T-helper 9 cell (primary cell): ENCODE measurements at places on chromosomes 6 and 20.

DNA sequence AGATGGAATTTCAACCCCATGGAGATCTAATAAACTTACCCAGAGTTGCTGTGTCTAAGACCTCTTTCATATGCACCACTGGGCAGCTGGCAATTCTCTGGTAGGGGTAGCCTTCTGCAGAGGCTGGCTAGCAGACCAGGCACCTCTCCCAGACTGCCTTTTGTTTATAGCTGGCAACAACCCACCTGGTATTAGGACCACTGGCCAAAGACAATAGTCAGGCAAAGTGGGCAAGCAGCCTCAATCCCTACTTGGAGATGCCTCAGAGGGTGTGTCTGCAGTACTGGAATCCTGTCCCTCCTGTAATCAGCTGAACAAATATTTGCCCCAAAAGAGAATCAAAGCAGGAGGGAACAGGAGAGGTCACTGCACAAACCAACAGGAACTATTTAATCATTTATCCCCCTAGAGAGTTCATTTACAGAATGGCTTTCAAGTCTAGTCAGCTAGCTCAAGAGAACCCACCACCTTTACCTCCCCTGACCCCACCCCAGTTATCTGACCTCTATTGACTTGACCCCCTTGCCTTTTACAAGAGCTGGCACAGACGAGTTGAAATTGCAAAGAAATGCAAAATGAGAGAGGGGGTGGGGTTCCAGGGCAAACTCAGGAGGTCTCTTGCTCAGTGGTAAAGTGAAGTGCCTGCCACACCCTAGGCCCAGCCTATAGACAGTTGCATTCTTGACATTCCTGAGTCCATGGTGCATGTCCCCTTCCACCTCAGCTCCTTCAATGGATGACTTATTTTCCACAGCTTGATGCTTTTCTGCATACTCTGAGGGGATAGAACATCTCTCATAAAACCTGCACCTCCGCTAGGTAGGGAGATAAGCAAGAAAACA lies 2.8 kb downstream of the BCL2L1 start:
- DNase-seq, result no peak

DNA sequence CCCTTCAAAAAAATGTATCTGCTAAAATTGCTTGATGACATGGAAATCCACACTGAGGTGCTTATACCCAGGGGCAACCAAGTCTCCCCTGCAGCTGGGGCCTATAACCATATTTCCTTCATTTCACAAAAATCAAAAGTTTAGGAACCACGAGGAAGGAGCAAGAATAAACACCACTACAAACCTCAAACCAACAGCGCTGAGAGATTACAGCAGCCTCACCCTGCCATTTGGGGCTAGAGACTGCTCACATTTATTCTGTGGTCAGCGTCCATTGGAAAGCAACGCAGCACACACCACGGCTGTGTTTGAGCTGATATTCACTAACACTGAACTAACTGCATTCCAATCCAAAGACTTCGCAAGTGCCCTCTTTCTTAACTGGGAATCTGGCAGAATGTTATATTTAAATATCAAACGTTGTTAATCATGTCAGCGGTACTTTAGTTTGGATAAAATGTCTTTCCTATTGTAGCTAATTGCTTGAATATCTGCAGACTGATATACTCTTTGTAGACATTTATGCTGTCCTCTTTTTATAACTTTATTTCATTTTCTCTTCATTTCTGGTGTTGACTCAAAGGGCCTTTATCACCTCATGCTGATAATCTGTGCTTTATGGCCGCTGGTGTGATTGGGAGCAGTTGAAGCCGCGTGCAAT lies 94.6 kb downstream of the FOXA2 start:
- DNase-seq, result no peak

- no peak for DNase-seq
Observed at GRCh38 chr20:10501402-10501801, 66.3 kb downstream of the SLX4IP start.

- DNase-seq, result no peak
Observed at GRCh38 chr6:17921454-17921853, 66.0 kb downstream of the KIF13A start.

GRCh38 chr6:42407379-42407778 lies 44.3 kb downstream of the TRERF1 start:
- no peak for DNase-seq

DNA sequence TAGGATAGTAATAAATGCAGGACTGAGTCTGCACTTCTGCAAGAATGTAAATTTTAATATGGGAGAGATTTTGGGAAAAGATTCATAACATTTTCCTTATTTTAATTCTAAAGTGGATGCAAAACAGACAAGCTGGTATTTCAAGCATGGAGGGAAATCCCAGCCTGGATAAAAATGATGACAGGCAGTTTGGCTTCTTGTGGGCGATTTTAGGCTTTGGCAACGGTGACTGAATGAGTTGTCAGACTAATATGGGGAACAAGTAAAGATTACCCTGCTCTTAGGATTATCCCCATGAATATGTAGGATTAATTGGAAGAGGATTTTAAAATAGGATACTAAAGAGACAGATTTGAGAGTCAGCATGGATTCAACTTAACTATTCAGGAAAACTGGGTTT lies 21.0 kb downstream of the OGFRL1 start:
- DNase-seq, result no peak

GRCh38 chr6:29183594-29183993 lies 12.9 kb downstream of the OR2J2 start:
- DNase-seq, result no peak

DNA sequence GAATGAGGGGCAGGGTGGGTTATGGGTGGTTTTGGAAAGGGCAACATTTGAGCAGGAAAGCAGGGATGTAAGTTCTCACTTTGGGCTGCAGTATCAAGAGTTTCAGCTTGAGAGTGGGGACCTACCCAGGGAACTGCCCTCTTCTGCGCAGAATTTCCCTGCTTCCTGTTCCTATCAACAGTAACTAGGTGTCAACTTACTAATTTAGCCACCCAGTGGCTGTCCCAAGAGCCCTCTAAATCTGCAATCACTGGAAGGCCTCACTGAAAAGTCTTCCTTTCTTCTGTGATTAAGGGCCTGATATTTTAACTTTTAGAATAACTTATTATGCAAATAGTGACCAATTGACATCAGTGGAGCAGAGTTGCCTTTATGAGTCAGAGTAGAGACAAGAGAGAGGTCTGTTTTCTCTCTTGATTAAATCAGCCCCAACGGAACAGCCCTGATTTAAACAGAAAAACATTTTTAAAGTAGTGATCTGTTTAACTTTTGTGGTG lies 118.2 kb upstream of the RIPOR2 start:
- no peak for DNase-seq

GRCh38 chr6:24272553-24272952 lies 85.3 kb downstream of the DCDC2 start:
- DNase-seq, result no peak

- DNase-seq, result no peak
Observed at GRCh38 chr20:49685809-49686208, 27.9 kb downstream of the B4GALT5 start.

- no peak for DNase-seq
Observed at GRCh38 chr20:58700121-58700821, 7.7 kb downstream of the NPEPL1 start.

DNA sequence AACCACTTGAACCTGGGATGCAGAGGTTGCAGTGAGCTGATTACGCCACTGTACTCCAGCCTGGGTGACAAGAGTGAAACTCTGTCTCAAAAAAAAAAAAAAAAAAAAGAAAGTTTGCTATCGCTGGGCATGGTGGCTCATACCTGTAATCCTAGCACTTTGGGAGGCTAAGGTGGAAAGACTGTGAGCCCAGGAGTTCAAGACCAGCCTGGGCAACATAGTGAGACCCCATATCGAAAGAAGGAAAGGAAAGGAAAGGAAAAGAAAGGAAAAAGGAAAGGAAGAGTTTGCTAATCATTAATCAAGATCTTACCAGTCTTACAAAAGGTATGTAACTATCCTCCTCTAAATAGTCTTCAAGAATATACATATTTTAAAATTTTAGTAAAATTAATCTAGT lies 55.4 kb upstream of the SMIM29 start:
- no peak for DNase-seq

GRCh38 chr6:12875051-12875450 lies 158.5 kb downstream of the PHACTR1 start:
- DNase-seq, result no peak

DNA sequence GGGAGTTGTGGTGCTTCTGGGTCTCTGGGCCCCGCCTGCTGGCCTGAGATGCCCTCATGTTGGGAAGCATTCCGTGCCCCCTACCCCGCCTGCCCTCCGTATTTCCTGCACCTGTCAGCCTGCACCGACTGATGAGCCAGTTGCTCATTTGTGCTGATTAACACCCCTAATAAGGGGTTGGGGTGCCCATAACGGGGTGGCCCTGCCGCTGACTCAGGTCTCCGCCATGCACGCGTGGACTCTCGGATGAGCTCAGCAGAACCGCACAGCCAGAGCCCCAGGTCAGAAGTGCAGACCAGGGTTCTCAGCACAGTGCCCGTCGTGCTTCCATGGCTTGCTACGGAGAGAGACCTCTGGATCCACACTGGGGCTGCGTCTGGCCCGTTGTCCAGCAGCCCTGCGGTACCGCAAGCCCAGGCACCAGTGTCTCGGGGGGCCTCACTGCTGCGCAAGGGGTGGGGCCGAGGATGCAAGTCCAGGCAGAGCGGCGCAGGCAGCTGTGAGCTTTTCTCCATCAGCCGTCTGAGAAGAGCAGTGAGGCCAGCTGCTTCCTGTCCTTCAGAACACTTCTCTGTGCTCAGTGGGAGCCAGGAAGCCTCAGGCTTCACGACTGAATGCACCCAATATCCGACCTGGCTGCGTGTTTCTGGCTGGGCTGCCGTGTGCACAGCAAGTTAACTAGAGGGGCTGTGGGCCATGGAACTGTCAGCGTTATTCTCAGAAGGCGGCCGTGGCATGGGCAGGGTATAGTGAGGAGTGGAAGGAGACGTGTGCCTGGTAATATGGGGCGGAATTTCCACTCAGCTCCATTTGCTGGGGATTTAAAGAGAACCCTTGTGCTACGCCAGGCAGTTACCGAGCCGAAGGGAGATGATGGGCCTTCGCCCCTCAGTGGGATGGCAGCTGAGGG lies 18.6 kb downstream of the MTG2 start:
- no peak for DNase-seq

- DNase-seq, result no peak
Observed at GRCh38 chr6:14824484-14825275, 421.2 kb upstream of the JARID2 start.

GRCh38 chr6:13614126-13614925 lies 809 bp upstream of the NOL7 start:
- DNase-seq, result no peak
